ENCODE measurements at places on chromosomes 2 and 18.

- no peak for DNase-seq
Measured at GRCh38 chr2:28587526-28588291, 91.8 kb downstream of the PLB1 start.

DNA sequence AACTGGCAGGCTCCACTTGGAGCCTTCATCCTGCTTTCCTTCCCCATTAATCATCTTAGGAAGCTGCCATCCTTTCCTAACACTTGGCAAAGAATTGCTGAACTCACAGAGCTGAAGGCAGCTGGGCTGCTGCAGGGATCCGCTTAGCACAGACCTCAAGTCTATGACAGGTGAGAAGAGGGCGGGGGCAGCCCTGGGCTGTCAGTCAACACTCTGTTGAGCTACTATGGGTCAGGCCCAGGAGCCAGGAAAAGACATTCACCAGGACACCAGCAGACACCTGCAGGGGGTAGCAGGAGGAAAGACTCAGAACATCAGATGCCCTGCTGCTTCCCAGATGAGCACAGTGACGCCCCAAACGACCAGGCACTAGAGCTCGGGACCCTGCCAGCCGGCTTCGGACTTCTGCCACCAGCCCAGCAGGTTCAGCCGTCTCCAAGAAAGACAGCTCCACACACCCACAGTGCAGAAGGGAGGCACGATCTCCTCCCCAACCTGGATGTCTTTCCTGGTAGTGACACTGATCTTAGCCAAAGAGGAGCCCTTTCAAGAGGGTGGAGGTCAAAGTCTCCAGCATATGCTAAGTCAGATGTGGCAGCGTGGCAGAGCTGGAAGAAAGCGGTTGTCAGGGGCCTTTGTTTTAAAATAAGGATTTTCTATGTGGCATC lies 55.2 kb downstream of the SNORC start:
- DNase-seq = no peak

GRCh38 chr2:2901384-2902345 lies 476.0 kb downstream of the EIPR1 start:
- no peak for DNase-seq

- DNase-seq = no peak
Measured at GRCh38 chr2:25072606-25073005, 30.7 kb downstream of the EFR3B start.

DNA sequence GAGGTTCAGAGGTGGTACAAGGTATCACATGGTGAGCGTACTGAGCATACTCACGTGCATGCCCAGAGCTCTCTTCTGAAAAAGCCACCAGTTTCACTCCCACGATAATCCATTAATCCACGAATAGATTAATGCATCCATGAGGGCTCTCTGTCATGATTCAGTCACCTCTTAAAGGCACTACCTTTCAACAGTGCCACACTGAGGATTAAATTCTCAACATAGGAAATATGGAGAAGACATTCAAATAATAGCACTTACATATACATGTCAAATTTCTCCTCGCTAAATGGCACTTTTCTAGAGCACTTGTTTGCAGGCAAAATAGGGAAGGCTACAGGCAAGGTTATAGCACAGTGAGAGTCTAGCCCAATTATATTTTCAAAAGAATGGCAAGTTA lies 825.9 kb downstream of the TRIB2 start:
- no peak for DNase-seq

- DNase-seq = no peak
Measured at GRCh38 chr18:48913775-48914174, 37.0 kb downstream of the SMAD7 start.

DNA sequence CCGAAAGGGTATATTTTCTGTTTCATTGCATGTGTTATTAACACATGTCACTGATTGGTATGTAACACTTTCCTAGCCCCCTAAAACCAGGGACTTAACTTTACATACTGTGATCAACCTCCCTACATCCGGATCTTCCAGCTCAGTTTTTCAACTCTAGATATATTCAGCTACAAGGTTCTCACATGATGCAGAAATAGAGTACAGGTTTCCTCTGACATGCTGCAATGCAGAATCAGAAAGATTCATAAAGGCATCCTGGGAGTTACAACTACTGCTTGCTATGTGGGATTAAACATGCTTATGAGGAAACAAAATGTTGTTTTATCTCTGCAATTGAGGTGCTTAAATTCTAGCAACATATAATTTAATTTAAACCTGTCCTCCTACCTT lies 14.0 kb downstream of the FBXO11 start:
- no peak for DNase-seq

- DNase-seq = no peak
Measured at GRCh38 chr2:238974501-238975166, 126.7 kb downstream of the TWIST2 start.

- DNase-seq = no peak
Measured at GRCh38 chr2:58911877-58912276, 670.8 kb upstream of the FANCL start.

DNA sequence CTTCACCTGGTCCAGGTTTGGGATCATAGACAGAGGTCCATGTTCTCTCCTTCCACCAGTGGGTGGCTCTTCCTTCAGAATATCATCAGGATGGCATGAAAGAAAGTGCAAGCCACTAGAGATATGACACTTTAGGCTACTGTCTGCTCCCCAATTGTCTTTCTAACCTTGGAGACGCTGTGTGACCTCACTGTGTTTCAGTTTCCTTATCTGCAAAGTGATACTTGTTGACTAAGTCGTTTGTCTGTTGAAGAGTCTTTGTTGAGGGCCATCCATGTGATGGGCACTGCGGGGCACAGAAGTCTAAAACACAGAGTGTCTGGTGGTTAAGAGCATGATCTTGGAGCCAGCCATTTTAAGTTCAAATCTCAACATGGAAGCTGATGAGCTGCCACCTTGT lies 259.9 kb upstream of the THSD7B start:
- DNase-seq = no peak

DNA sequence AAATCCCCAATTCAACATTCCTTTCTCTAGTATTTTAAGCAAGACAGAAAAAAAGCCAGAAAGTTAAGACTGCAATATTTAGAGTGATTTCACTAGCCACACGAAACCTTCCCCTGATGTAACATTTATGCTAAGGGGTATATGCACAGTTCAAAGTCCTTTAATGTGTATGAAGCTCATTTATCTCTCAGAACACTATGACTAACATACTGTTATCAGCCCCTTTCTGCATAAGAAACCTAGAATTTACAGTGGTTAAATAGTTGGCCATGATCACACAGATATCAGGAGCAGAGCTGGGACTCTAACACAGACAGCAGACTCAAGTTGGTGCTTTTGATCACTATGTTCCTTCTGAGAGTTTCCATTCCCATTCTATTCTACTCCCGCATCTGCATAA lies 185.5 kb downstream of the CDH2 start:
- DNase-seq = no peak

DNA sequence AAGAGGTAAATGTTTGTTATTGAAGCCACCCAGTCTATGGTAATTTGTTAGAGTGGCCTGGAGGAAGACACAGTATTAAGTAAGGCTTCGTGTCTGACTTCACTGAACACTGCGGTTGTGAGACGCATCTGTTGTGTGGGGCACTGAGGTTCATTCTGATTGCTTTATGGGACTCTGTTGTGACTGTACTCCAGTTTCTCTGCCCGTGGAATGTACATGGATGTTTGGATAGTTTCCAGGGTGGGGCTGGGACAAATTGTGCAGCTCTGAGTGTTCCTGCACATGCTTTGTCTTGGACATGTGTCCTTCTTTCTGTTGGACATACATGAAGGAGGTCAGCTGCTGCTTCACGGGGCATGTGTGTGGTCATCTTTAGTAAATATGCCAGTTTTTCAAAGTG lies 58.6 kb downstream of the ODC1 start:
- no peak for DNase-seq

- DNase-seq = no peak
Measured at GRCh38 chr2:137675584-137676327, 288.5 kb upstream of the HNMT start.

DNA sequence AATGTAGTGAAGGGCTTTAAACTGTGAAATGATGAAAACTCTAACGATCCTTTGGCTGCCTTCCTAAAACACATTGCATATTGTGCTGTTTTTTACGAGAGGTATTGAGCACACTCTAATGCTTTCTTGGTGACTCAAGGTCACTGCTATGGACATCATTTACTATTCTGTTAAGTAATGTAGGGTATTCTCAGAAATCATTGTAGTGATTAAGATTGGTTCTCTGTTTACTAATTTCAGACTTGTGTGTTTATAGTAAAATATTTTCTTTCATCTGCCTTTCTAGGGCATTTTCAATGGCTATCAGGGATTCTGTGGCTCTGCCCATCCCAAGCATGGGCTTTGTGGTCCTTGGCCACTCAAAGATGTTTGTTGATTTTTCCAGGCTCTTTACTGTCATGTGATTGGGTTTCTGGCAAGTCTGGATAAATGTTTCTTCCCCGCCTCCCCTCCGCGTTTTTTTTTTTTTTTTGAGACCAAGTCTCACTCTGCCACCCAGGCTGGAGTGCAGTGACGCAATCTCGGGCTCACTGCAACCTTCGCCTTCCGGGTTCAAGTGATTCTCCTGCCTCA lies 29.3 kb downstream of the UBE2F start:
- DNase-seq = no peak

- DNase-seq = no peak
Measured at GRCh38 chr2:43708891-43709290, 32.7 kb upstream of the C1GALT1C1L start.

DNA sequence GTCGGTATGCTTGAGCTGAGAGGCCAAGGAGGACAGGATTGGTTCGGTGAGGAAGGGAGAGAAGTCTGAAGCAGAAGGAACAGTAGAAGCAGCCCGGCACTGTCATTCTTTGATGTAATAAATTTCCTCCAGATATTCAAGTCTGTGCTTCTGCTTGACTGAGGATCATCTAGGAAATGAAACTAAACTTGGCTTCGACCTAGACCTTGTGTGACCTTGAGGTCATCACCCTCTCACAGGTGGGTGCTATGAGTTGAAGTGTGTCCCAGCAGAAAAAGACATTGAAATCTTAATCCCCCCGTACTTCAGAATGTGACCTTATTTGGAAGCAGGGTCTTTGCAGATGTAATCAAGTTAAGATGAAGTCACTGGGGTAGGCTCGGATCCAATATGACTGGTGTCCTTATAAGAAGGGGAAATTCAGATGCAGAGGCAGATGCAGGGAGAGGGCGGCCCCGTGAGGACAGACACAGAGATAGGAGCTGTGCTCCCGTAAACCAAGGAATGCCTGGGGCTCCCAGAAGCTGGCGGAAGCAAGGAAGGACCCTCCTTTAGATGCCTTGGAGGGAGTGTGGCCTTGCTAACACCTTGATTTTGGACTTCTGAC lies 49.0 kb downstream of the PRKCE start:
- DNase-seq = no peak

All from effector CD4-positive, alpha-beta T cell (primary cell).